AML-193 (cell line): ENCODE measurements at places on chromosomes 3 and 15.
A peak's percentile ranks its signal among the peaks of the same experiment; 100 is the strongest.

GRCh38 chr15:90820481-90820880, 47.9 kb upstream of the FURIN start:
- no peak for DNase-seq

- DNase-seq, result no peak
Observed at GRCh38 chr3:145490088-145491048, 670.6 kb downstream of the PLOD2 start.

GRCh38 chr3:61691466-61691865, 130.1 kb downstream of the PTPRG start:
- DNase-seq, result no peak

GRCh38 chr3:86948822-86949221, 42.1 kb downstream of the VGLL3 start:
- no peak for DNase-seq

- no peak for DNase-seq
Observed at GRCh38 chr3:76943058-76943457, 96.8 kb upstream of the ROBO2 start.

GRCh38 chr3:105821433-105821832, 47.4 kb downstream of the CBLB start:
- no peak for DNase-seq

GRCh38 chr15:68278345-68278594, 725 bp downstream of the FEM1B start:
- no peak for DNase-seq

DNA sequence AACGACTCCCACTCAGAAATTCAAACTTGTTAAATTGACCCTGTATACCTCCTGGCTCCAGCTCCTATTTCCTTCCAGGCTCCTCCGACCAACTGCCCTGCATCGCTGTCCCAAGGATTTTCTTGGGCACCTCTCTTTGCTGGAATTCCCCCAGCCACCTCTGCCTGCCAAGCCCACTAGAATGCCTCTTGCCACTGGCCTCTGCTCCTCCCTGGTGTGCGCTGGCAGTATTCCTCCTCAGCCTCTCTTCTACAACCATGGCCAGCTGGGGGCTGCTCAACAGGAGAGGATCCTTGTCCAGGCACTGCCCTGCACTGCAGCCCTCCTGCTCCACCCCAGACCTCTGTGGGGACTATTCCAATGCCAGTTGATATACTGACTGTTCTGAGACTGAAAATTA, 7.4 kb downstream of the WNT7A start:
- DNase-seq, result no peak

- peak; percentile 72 for DNase-seq
Observed at GRCh38 chr3:16828815-16829214, 55.9 kb upstream of the PLCL2 start.

DNA sequence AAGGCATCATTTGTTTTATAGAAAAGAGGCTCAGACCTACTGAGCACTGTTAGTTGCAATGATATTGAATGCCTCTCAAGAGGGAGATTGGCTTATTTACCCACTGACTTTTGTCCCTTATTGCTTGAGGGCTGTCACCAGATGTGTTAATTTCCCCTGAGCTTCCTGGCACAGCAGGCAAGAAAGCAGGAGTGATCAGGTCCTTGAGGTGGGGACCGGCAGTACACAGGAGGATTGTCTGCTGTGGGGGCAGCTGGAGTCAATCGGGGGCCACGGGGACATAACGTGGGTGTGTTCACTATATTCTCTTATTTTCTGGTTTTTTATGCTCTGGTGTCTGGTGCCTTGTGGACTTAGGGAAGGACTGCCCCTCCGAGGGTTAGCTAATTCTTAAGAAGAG, 44.6 kb downstream of the GASK1A start:
- DNase-seq, result no peak

DNA sequence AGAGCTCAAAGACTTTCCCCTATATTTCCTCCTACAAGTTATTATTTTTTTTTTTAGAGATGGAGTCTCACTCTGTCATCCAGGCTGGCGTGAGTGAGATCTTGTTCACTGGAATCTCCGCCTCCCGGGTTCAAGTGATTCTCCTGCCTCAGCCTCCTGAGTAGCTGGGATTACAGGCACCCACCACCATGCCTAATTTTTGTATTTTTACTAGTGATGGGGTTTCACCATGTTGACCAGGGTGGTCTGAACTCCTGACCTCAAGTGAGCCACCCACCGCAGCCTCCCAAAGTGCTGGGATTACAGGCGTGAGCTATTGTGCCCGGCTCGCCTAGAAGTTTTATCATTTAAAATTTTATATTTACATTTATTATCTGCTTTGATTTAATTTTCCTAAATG, 5.9 kb downstream of the AKAP13 start:
- no peak for DNase-seq

DNA sequence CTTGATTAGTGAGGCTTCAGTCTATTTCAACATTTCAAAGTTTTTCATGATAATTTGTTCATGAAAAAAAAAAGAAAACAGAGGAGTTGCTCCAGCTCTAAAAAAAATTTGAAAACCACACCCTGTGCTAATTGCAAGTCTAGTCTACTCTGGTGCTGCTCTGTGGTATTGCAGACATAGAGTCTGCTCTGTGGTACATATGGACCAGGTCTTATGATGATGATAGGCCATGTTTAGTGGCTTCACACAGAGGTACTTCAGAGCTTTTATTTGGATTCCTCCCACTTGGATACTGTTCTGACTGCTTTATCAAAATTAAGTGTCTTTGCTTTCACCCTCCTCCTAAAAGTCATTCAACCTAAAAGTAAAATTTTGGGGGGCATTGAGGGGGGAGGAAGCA, 160.8 kb downstream of the ALCAM start:
- DNase-seq, result no peak

DNA sequence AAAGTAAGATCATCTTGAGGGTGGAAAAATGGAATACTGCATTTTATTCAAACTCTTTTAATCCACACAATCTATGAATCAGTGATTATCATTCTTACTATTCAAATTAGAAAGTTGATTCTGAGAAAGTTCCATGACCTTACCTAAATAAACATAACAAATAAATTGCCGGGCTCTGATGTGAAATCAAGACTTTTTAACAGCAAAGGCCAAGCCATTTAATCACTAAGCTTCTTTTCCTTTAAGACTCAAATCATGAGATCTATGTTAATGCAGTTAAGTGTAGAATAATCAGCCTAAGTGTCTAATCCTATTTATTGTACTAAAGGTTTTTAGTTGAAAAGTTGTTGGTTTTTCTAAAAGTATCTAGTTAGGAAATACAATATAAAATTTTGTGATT, 857.0 kb downstream of the SI start:
- no peak for DNase-seq
